ENCODE measurements at places on chromosomes 7 and 10.

- DNase-seq: no peak
Measured at GRCh38 chr10:6593241-6593671, 13.2 kb upstream of the PRKCQ start.

- DNase-seq: no peak
Measured at GRCh38 chr7:96676919-96677318, 32.7 kb downstream of the SEM1 start.

DNA sequence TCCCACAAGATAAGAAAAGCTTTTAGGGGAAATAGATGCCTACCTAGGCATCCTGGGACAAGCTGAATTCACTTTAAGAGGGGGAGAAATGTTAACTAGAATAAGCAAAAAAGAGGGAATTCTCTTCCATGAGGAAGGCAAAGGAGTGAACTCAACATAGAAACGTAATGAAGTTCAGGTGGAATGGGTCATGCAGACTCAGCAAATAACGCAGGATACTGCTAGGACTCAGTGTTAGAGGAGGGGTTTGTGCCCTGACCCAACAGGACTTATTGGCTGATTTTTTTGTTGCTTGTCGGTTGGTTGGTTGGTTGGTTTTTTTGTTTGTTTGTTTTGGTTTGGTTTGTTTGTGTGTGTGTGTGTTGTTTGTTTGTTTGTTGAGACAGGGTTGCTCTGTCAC, 9.3 kb downstream of the OR2A14 start:
- DNase-seq: no peak

- DNase-seq: no peak
Measured at GRCh38 chr10:86229376-86229775, 137.2 kb downstream of the GRID1 start.

DNA sequence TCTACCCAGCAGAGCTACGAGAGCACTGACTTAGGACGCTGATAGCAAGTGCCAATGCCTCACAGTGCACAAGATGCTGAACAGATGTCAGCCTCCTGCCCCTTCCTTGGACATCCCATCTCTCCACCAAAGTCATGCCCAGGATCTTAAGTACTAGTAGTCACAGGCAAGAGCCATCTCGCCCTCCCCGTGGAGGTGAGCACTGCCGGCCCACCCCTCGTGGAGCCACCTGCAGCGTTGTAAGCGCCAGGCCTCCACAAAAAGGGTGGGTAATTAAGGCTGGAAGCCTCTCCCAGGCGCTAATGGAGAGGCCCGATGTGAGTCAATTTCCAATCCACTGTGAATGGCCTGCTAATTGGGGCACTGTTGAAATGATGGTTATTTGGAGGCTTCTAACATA, 156.2 kb downstream of the GRID1 start:
- DNase-seq: no peak

DNA sequence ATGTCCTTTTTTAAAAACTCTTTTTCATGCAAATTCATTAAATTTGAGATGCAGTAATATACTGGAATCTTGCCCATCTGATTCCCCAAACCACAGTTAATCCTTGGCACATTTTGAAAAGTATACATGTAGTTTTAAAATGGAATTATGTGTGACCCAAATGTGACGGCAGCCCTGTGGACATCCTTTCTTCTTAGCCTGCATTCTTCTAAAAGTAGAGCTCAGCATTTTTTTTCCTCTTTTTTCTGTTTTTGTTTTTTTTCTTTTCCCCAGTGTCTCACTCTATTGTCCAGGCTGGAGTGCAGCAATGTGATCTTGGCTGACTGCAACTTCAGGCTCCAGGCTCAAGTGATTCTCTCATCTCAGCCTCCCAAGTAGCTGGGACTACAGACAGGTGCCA, 338.9 kb downstream of the GALNT17 start:
- DNase-seq: no peak

DNA sequence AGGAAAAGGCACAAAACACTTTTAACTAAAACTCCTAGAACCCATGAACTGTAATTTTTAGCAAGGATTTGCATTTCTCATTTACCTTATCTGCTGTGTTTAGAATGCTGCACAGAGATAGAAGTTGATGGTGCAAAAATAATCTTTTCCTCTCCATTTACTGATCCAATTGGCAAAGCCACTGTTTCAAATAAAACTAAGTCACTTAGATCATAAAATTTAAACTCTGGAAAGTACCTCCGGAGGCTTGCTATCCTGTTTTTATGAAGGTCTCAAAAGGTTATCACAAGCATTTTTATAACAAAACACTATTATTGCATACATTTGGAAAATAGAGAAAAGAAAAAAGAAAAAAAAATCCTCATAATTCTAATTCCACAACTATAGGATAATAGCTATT, 7.6 kb downstream of the CPA2 start:
- DNase-seq: no peak

- DNase-seq: peak; percentile 62
Measured at GRCh38 chr7:149866779-149867447, 6.9 kb upstream of the ATP6V0E2 start.
